ENCODE measurements at places on chromosomes 2 and 18.

GRCh38 chr2:28475088-28475595, 20.7 kb upstream of the PLB1 start:
- no peak for DNase-seq

DNA sequence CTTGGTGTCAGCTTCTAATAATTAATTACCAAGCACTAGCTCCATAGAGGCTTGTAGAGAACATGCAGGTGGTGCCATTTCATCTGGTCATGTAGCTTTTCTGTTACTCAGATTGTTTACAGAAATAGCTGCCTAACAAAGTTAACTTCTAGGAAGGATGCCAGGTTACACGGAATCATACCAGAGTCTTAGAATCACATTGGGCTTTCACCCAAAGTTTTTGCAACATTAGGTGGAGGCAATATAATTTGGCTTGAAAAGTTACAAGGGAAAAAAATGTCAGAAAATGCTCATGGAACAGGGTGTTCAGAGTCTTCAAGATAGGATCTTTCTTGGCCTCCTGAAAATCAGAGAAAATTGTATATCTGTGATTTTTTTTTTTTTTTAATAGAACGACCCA, 135.6 kb downstream of the ARHGAP15 start:
- no peak for DNase-seq

- DNase-seq = no peak
Observed at GRCh38 chr2:21916934-21917522, 793.3 kb downstream of the TDRD15 start.

DNA sequence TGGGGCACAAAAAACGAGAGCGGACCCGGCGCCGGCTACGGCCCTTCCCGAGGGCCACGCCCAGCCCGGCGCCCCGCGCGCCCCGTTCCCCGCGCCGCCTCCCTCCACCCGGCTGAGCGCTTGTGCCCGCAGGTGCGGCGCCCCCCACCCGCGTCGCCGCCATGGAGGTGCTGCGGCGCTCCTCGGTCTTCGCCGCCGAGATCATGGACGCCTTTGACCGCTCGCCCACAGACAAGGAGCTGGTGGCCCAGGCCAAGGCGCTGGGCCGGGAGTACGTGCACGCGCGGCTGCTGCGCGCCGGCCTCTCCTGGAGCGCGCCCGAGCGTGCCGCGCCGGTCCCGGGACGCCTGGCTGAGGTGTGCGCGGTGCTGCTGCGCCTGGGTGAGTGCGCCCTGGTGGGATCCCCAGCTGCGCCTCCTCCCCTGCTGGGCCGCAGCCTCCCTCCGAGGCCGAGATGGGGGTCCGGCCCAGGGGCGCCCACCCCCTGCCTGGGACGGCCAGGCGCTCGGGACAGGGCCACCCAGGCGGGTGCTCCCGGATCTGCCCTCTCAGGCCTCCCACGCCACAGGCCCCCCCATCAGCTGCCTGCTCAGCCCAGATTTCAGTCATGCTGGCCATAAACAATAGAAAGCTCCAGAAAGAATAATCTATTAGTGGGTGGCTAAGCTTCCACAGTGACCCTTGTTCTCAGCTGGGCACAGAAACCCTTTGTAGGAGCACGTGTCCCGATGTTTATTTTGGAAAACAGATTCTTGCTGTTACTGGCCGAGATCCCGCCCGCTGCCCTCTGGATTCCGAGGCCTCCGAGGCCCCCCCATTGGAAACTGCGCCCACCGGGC, 997 bp downstream of the BOK start:
- no peak for DNase-seq

DNA sequence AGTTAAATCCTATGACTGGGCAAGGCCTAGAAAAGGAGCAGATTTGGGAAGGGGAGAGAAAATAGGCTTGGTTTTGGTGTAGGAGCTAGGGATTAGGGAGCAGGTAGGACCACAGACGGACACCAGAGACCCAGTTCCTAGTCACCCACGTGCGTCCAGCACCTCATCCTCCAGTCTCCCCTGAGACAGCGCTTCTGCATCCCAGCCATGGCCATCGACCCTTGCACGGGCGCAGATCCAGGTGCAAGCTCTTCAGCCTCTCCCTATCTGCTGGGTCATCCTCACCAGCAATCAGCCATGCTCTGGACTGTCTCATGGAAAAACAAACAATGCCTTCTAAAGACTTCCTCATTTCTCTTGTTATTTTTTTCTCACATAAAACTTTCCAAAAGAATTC, 246.8 kb upstream of the RAB6C start:
- DNase-seq = no peak

DNA sequence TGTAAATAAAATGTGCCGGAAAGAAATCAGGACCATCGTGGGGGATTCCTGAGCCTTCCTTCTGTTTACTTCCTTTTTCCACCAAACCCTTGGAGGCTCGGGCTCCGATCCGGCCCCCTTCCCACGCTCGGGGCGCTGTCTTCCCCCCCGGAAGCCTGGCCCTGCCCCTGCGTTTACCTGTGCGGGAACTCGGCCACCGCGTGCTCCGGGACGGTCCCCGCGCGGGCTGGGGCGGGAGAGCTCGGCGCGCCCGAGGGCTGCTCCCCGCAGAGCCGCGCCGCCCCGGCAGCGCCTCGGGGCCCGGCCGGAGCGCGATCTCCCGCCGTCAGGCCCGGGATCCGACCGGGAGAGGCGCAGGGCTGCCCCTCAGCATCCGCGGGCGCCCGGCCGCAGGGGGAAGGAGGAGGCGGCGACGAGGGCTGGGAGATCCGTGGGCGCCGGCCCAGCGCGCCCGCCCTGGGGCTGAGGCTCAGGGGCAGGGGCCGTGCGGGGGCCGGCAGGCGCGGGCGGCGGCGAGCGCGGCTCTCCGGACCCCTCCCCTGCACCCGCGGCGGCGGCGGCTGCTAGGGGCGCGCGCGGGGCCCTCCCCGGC, 435 bp downstream of the ADCY3 start:
- no peak for DNase-seq

- DNase-seq = no peak
Observed at GRCh38 chr2:29105375-29105774, 9.8 kb upstream of the CLIP4 start.

Data from stimulated activated CD8-positive, alpha-beta memory T cell treated with anti-CD3 and anti-CD28 coated beads, Interleukin-2, amount 100 ng/mL, for 48 hours (primary cell).